Tibial nerve (tissue), 4 donors: ENCODE measurements at places on chromosomes 2 and 18. TPM values are rescaled to one million over a fixed set of nuclear protein-coding genes. Genes with fewer than 3 reads are reported as not detected.

GRCh38 chr2:235561450-235561849, 67.6 kb downstream of the AGAP1 start:
- H3K36me3 ChIP-seq = no peaks in the 10 kb centered on the region
- H3K27me3 ChIP-seq = no peaks in the 10 kb centered on the region
- H3K4me1 ChIP-seq = peaks cover 40% of the 10 kb centered on the region
- H3K4me3 ChIP-seq = no peak overlapping the region

GRCh38 chr18:41378598-41378997, 576.4 kb upstream of the PIK3C3 start:
- DNase-seq = no peak
- H3K27ac ChIP-seq = no peak overlapping the region
- no peaks in the 10 kb centered on the region for H3K4me1 ChIP-seq

The SOX11 gene
- total RNA-seq = not detected

DNA sequence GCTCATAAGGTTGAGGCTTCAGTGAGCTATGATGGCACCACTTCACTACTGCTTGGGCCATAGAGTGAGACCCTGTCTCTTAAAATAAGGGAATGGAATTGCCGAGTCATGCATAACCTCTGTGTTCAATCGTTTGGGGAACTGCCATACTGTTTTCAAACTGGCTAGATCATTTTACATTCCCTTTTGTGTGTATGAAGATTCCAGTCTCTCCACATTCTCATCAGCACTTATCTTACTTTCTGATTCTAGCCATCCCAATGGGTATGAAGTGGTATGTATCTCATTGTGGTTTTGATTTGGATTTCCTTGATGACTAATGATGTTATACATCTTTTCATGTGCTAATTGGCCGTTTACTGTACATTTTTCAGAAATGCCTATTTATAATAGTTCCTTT, 23.7 kb downstream of the MARCHF7 start:
- no peak overlapping the region for H3K27ac ChIP-seq
- H3K4me3 ChIP-seq = no peak overlapping the region
- H3K36me3 ChIP-seq = peaks cover 73% of the 10 kb centered on the region
- no peaks in the 10 kb centered on the region for H3K4me1 ChIP-seq
- DNase-seq = no peak

DNA sequence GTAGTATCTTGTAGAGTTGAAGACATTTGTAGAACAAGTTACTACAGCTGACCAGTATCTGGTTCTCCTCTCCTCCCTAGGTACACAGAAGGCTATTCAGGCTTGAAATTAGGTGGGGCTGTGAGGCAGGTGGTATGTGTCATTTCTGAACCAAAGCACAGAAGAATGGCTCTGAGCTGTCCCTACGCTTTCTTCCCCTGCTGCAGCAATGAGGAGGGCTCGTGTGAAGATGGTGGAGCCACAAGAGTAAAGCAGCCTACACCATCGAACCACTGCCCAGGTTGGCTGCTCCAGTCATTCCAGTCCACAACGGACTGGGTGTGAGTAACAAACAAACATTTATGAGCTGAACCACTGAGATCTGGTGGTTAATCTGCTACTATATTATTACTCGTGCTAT, 148.9 kb downstream of the DTNB start:
- no peaks in the 10 kb centered on the region for H3K36me3 ChIP-seq
- H3K27ac ChIP-seq = no peak overlapping the region
- DNase-seq = no peak
- no peak overlapping the region for H3K4me3 ChIP-seq
- H3K27me3 ChIP-seq = no peaks in the 10 kb centered on the region

The AQP12A gene
- total RNA-seq = 1.2 TPM

DNA sequence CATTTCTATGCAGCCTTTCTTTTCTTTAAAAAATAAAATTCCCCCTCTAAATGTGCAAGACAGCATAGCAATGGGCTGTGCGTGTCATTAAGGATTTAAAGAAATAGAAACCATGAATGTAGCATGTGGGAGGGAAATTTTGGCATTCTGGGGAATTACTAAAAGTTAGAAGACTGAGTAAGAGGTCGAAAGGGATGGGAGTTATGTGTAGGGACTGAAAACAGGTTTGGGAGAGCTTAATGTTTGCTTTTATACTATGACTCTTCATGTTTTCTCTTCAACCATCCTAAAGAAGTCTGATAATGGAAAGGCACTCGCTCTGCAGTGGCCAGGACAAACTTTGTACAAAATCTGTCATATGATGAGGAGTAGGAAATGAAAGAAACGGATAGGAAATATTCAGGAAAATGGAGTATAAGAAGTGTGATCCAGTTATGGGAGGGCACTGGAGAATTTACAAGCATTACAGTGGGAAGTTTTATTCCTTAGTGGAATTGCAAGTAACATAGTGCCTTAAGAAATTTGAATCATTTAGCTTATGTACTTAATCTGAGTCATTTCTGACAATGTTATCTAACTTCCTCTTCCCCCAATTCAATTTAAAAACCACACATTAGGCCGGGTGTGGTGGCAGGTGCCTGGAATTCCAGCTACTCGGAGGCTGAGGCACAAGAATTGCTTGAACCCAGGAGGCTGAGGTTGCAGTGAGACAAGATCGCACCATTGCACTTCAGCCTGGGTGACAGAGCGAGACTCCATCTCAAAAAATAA, 20.6 kb downstream of the TMEM87B start:
- H3K27ac ChIP-seq = no peak overlapping the region
- no peaks in the 10 kb centered on the region for H3K36me3 ChIP-seq

DNA sequence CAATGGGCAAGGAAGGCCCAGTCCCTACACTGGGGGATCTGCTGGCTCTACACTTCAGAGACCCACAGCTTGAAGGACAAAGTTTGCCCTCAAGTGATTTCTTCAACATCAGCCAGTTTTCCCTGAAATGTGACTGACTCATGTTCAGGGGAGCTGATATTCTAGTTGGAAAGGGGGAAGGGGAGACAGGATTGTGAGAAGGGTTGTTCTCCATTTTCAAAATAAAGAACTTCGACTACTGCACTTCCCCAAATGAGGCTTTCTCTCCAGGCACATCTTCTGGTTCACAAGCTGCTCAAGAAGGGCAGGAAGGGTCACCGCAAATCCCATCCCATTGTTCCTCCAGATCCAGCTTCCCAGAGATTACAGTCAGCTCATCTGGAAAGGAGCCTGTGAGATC, 117.6 kb downstream of the BCL2L11 start:
- no peaks in the 10 kb centered on the region for H3K4me1 ChIP-seq
- no peak for DNase-seq
- no peaks in the 10 kb centered on the region for H3K36me3 ChIP-seq
- no peaks in the 10 kb centered on the region for H3K27me3 ChIP-seq
- no peak overlapping the region for H3K4me3 ChIP-seq

DNA sequence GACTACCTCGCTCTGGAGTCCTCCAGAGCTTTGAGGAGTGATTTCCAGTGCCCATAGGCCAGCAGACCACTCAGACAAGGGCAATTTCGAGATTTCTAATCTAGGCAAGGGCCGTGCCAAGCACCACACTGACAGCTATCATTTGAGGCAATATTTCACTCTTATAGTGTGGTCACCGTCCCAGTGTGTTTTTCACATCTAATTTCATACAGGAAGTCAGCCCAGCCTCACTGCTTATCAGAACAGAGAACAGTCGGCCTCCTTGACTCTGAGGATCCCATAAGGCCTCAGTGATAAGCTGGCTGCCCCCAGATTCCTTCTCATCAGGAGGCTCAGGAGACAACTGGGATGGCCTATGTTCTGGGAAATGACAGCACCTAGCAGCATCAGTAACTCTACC, 581 bp downstream of the CAPN14 start:
- H3K27ac ChIP-seq = no peak overlapping the region
- DNase-seq = no peak
- no peak overlapping the region for H3K4me3 ChIP-seq

- H3K27me3 ChIP-seq = no peaks in the 10 kb centered on the region
- H3K27ac ChIP-seq = no peak overlapping the region
These were observed 62.1 kb upstream of the HDAC4 start for GRCh38 chr2:239462671-239463506.

DNA sequence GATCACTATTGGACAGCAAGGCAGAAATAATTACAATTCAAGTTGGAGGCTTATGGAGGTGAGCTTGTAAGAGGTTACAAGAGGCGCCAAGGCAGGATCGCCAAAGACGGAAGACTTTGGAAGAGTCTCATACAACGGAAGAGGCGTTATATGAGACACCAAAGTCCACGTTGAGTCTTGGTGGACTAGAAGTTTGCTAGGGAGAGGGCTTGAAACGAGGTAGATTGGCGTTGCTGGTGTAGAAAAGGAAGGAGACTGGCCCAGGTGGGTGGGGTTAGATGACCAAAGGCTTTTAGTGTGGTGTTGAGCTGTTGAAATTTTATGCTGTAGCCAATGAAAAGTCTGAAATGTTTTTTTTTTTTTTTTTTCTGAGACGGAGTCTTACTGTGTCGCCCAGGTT, 1.4 kb downstream of the MSH2 start:
- peaks cover 10% of the 10 kb centered on the region for H3K4me1 ChIP-seq

GRCh38 chr2:167972020-167972419, 275.4 kb downstream of the STK39 start:
- no peak overlapping the region for H3K4me3 ChIP-seq
- DNase-seq = no peak
- no peak overlapping the region for H3K27ac ChIP-seq
- no peaks in the 10 kb centered on the region for H3K4me1 ChIP-seq
- no peaks in the 10 kb centered on the region for H3K27me3 ChIP-seq

DNA sequence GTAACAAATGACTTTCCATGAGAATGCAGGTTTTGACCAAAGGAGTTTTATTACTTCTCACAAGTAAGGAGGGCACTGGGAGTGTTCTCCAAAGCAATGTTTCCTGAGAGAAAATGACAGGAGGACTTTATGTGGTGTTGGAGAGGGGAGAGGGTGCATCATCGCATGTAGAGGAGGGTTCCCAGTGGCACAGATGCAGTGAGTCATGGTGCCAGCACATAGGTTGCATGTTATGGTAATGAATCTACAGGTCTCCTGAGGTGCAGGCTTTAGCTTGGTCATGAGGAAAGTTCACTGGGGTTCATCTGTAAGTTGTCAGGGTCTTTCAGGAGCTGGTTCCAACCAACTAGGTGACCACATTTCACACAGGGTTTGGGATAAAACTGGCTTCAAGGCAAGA, 30.4 kb downstream of the NAT8 start:
- no peak overlapping the region for H3K27ac ChIP-seq
- peaks cover 53% of the 10 kb centered on the region for H3K36me3 ChIP-seq
- no peak for DNase-seq
- H3K4me1 ChIP-seq = no peaks in the 10 kb centered on the region
- no peaks in the 10 kb centered on the region for H3K27me3 ChIP-seq
- no peak overlapping the region for H3K4me3 ChIP-seq

The TDRD15 gene
- total RNA-seq = 0.63 TPM

GRCh38 chr2:7963787-7964186, 718.1 kb upstream of the ID2 start:
- no peaks in the 10 kb centered on the region for H3K4me1 ChIP-seq
- DNase-seq = no peak
- no peaks in the 10 kb centered on the region for H3K27me3 ChIP-seq
- H3K4me3 ChIP-seq = no peak overlapping the region
- H3K27ac ChIP-seq = no peak overlapping the region

DNA sequence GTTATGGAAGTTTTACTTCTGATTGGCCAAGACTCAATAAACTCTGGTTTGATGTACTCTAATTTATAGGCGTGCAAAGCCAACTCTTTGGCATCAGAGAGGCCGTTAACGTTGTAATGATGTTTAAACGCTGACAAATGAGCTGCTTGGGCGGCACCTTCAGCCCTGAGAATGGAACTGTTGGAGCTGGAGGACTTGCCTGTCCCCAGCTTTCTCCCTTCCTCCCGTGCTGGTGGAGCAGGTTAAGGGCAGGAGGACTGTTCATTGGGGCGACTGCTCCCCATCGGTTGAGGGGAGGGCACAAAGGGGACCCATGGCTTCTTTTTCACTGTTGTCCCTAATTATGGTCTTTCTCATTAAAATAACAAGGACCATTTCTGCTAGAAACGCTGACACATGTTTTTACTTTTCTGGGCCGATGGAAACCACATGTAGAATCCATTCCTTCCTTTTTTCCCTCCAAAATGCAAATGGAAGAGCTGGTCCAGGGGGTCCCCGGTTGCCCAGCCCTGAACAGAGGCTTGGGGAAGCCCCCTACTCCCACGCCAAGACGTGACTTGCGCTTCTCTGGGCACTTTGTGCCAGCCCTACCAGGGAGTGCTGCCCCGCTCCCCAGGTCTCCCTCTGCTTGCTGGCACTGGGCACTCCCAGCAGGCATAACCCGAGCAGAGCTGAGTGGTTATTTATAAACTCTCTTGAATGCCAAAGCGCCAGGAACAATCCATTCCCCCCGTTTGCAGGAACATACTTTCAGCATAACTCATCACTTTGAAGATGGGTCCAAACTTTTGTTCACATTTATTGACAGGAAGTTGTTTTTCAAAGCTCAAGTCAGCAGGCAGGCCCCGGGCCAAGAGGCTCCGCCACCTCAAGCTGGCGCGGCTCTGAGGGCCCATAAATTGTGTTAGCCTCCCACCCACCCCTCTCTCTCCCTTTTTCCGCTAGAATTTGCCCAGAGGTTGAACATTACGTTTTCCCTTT, 170.1 kb downstream of the ASB1 start:
- H3K4me1 ChIP-seq = peaks cover 32% of the 10 kb centered on the region
- peak overlapping the region; percentile 56 for H3K27ac ChIP-seq
- no peak for DNase-seq
- H3K36me3 ChIP-seq = no peaks in the 10 kb centered on the region
- no peaks in the 10 kb centered on the region for H3K27me3 ChIP-seq
- H3K4me3 ChIP-seq = no peak overlapping the region

The ATAD2B gene
- total RNA-seq = 49.8 TPM

GRCh38 chr2:3637692-3638455, 20.1 kb upstream of the ALLC start:
- H3K4me1 ChIP-seq = no peaks in the 10 kb centered on the region
- H3K27me3 ChIP-seq = no peaks in the 10 kb centered on the region
- H3K4me3 ChIP-seq = no peak overlapping the region
- no peak for DNase-seq
- no peak overlapping the region for H3K27ac ChIP-seq

DNA sequence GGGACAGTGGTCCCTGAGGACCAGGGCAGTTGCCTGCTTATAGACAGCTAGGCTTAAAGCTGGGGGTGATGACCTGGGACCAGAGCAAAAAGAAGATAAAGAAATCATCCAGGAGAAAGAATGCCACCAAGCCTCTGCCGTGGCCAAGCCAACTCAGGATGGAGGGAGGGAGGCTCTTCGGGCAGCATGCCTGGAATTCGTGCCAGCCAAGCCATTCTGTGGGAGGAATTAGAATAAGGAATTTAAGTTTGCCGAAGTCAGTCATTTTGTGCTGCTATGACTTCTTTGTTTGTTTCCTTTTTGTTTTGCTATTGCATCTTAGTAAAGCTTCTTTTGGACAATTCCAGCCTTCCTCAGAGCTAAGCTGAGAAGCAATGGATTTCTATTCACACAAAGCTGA, 124.1 kb downstream of the EN1 start:
- no peaks in the 10 kb centered on the region for H3K36me3 ChIP-seq
- no peak overlapping the region for H3K4me3 ChIP-seq
- H3K27ac ChIP-seq = no peak overlapping the region
- no peaks in the 10 kb centered on the region for H3K27me3 ChIP-seq
- no peak for DNase-seq

DNA sequence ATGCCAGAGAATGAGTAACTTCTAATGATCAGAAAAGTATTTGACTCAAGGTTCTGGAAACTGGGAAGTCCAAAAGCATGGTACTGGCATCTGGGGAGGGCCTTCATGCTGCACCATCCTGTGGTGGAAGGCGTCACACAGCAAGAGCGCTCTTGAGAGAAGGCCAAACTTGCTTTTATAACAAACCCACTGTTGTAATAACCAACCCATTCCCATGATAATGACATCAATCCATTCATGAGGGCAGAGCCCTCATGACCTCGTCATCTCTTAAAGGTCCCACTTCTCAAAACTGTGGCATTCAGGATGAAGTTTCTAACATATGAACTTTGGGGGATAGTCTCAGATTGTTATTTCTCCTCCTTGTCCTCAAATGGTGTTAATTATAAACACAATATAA, 67.8 kb downstream of the COA5 start:
- no peaks in the 10 kb centered on the region for H3K4me1 ChIP-seq
- no peak overlapping the region for H3K27ac ChIP-seq
- no peak for DNase-seq
- H3K27me3 ChIP-seq = no peaks in the 10 kb centered on the region
- H3K4me3 ChIP-seq = no peak overlapping the region
